Muscle of leg (tissue), 16 donors: ENCODE measurements at places on chromosomes 3 and 15.

- DNase-seq, result no peak
Observed at GRCh38 chr3:125479091-125479490, 40.9 kb downstream of the SNX4 start.

DNA sequence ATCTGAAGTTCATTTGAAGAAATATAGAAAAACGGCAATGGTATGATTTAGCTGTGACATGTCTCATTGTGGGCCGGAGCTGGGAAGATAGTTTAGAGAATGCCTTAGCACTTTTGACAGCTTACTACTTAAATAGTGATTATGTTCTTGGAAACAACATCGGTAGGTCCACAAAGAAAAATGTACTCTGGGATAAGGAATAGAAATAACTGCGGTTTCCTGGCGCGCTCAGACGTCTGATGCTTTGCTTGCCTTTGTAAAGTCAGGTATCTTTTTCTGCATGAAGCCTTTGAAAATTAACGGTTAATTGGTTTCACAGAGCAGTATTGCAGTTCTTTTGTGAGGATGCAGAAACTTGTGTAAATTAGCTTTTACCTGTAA lies 1.4 kb downstream of the USP3 start:
- no peak for DNase-seq

DNA sequence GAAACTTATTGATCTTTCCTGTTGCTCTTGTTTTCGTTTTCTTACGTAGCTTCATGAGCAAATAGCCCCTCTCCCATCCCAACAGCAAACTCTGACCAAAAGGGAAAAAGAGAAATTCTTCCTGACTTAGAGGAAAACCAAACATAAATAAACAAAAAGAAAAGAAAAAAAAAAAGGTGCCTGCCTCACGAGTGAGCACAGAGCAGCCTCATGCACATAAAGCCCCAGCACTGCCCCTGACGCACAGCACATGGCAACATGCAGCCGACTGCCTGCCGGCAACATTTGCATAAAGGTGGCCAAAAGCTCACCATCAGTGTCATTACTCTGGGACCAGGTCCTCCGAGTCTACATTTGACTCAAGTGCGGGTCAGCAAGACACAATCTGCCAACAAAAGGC lies 6.4 kb downstream of the POC1A start:
- no peak for DNase-seq

GRCh38 chr15:41821831-41822230 lies 6.1 kb upstream of the JMJD7 start:
- DNase-seq, result no peak

- no peak for DNase-seq
Observed at GRCh38 chr15:99669250-99669649, 64.0 kb downstream of the LYSMD4 start.

GRCh38 chr3:115190747-115191146 lies 43.7 kb upstream of the ZBTB20 start:
- DNase-seq, result no peak
